ENCODE measurements at places on chromosomes 12 and 14.

GRCh38 chr12:12384571-12385340 lies 27.9 kb downstream of the BORCS5 start:
- no peak for DNase-seq

GRCh38 chr12:30806989-30807694 lies 52.4 kb upstream of the CAPRIN2 start:
- peak; percentile 67 for DNase-seq

DNA sequence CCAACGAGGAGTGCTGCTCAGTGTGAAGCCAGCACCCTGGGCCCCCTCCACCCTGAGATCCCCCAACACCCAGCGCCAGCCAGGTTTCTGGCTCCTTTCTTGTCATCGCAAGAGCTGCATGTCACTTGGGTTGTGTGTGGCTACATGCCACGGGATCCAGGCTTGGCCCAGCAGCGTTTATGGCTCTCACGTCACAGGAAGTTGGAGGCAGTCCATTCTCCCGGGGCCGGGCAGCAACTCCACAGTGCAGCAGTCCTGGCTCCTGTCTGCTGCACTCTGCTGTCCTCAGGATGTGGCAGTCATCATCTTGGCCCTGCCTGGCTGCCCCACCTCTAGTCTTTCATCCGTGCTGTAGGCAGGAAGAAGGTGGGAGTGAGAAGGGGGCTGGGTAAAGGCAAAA lies 78.3 kb downstream of the AACS start:
- no peak for DNase-seq

- no peak for DNase-seq
These were observed 47.7 kb upstream of the ADAMTS20 start for GRCh38 chr12:43599708-43600107.

DNA sequence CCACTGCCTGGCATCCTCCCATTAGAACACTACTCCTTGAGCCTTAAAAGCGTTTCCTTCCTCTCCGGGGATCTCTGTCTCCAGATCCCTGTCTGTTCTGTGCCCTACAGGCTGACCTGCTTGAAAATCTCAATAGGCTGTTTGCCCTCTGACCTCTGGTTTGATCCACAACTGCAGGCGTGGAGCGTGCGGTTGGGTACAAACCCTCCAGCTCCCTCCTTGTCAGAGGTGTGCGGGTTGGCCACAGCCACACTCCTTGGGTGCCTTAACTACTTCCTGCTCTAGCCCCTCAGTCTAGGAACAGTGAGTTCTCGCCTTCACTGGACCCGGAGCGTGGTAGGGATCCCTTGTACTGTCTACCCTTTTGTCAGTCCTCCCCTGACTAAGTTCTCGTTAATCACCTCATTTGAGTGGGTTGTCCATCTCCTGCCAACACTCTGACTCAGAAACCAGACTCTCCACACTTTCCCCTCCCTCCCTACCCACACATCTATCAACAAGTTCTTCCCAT lies 33.1 kb downstream of the CMKLR1 start:
- DNase-seq, result peak; percentile 80

GRCh38 chr14:23641915-23642588 lies 5.9 kb downstream of the DHRS2 start:
- DNase-seq, result peak; percentile 59

Measured in suppressor macrophage treated with lipopolysaccharide for 1 hour (primary cell).